NCI-H1048 (cell line): ENCODE measurements at places on chromosomes 2 and 18.

DNA sequence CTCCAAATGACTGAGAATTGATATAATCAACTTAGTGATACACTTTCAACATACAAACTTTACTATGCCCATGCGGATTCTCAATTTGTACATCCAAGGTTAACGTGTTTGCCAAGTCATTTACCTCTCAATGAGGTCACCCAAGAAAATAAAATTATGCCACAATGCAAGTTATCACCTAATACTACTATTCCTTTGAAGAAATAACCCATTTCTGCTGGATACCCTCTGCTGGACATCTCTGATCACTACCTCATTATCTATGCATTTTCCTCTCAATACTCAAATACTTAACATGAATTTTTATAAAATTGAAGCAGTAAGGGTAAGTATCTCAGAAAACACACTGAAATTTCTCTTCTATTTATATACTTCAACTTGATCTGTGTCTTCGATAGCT, 12.7 kb downstream of the HNRNPLL start:
- no peak for DNase-seq

DNA sequence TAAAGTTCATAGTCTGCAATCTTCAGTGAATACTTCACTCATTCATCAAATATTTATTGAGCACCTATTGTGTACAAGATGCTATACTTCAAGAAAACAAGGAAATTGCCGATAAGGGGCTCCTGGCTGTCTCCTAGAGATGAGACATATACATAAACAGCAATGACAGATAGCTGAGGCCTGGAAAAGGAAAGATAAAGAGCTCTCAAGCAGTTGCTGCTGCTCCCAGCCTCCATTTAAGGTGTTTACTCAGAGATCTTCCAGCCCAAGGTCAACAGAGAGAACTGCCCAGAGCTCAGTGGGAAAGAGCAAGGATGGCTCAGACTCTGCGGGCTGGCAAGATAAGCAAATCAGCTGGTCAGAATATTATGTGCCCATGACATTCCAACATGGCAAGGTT, 3.3 kb upstream of the SLC14A2 start:
- no peak for DNase-seq

- no peak for DNase-seq
Measured at GRCh38 chr2:60796573-60797509, 40.8 kb downstream of the PAPOLG start.

GRCh38 chr18:13353084-13353823, 134.7 kb downstream of the LDLRAD4 start:
- no peak for DNase-seq

DNA sequence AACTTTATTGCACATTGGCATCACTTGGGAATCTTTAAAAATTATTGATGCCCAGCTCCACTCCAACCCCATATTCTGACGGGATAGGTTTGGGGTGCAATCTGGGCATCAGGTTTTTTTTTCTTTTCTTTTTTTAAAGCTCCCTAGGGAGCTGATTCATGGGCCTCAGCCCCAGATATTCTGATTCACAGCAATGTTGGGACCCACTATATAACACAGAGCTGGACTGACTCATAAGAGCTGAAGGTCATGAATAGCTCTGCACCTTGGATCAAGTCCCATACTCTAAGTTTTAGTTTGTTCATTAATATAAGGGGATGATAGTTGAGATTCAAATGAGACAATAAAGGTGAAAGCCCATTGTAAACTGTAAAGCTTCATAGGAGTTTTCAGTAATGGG, 191.1 kb upstream of the REV1 start:
- DNase-seq = no peak

- no peak for DNase-seq
Measured at GRCh38 chr18:37316468-37316867, 249.1 kb downstream of the CELF4 start.

GRCh38 chr2:113169002-113169530, 4.7 kb upstream of the PSD4 start:
- DNase-seq = no peak
